ENCODE measurements at places on chromosomes 3 and 15.

- no peak for DNase-seq
Observed at GRCh38 chr3:142507241-142507640, 59.4 kb upstream of the XRN1 start.

DNA sequence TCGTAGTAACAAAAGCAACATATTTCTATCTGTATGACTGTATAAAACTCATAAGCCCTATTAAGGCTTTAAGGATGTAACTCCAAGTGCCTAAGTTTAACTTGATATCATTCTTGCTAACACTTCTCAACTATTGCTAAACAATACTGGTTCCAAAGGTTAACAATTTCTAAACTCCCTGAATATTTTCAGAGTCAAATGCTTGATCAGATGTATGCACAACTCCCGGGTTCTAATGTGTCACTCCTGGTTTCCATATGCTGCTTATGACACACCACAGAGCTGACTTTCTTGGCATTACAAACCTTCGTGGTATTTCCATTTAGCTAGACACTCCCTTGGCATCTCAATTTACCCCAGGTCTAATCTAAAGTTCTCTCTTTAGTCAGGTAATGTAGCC lies 26.3 kb downstream of the DZIP1L start:
- no peak for DNase-seq

GRCh38 chr15:88649286-88649733 lies 10.5 kb downstream of the ISG20 start:
- DNase-seq = no peak

DNA sequence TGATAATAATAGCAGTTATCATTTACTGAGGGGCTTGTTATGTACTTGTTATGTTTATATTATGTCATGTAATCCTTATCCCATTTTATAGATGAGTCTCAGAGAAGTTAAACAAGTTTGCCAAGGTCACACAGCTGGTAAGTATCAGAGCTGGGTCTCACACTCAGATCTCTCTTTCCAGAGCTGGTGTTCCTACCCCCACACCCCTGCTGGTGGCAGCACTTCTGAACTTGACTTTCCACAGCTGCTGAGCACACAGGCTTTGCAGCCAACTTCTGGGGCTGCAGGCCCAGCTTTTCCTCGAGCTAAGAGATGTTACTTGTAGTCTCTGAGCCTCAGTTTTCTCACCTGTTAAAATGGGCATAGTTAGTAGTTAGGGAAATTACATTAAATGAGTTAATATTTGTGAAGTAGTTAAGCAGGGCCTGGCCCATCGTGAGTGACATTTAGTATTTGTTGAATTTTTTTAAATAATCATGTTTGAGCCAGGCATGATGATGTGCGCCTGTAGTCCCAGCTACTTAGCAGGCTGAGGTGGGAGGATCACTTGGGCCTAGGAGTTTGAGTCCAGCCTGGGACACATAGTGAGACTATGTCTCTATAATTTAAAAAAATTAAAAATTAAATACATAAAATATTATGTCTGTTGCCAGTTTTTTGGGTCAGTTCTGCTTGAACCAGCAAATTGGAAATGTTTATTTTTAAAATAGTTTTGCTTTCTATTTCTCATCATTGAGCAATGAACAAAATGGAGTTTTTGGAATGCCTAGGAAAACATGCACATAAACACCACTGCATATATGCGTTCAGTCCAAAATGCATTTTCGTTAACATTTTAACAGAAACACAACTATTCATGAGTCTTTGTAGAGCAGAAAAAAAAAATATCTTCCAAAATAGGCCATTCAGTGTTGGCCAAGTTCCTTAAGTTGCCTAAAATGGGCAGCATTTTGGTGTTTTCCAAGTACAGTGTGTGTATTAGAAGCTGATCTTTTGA lies 87.3 kb downstream of the SMAD6 start:
- peak; percentile 6 for DNase-seq

- DNase-seq = no peak
Observed at GRCh38 chr3:4748701-4749378, 230.4 kb upstream of the BHLHE40 start.

GRCh38 chr15:99967841-99968371 lies 234.7 kb upstream of the LYSMD4 start:
- no peak for DNase-seq

- DNase-seq = no peak
Observed at GRCh38 chr15:69393831-69394491, 20.2 kb upstream of the KIF23 start.

DNA sequence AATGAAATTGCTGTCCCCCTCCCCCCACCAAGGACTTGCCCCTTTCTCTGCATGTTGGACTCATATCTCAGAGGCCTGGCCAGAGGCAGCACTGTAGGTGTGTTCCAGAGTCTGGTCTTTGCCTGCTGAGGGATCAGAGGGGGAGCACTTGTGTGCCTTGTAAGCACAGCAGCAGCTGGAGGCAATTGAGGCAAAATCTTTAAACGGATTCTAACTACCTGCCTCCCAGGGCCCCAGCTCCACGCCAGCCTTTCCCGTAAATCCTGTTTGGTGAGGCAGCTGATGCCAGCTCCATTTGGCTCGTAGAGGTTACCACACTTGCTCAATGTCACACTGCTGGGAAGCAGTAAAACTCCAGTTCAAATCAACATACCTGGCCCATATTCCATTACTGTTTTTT lies 2.3 kb upstream of the IDH2 start:
- DNase-seq = peak; percentile 50

- DNase-seq = no peak
Observed at GRCh38 chr15:93063262-93063671, 25.7 kb downstream of the RGMA start.

GRCh38 chr3:51819709-51820406 lies 40.8 kb upstream of the IQCF6 start:
- DNase-seq = peak; percentile 12

DNA sequence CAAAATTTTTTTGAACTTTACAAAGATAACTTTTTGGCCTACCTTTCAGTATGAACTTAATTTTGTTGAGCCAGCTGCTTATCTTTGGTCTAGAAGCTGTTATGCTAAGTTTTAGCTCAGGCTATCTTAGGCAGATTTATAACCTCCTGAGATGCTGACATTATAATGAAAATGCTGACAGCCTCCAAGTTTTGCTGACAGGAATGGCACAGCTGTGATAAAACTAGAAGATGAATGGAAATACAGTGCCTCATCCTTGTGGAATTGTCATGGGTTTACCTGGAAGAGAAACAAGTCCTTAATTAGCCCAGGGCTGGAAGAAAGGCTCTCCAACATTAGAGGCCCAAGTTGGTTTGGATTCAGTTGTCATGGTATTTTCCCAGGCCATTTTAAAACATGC lies 123.3 kb downstream of the OXSM start:
- DNase-seq = no peak
